H7 (cell line): ENCODE measurements at places on chromosomes 7 and 10. TPM values are rescaled to one million over a fixed set of nuclear protein-coding genes. Genes with fewer than 3 reads are reported as not detected.

DNA sequence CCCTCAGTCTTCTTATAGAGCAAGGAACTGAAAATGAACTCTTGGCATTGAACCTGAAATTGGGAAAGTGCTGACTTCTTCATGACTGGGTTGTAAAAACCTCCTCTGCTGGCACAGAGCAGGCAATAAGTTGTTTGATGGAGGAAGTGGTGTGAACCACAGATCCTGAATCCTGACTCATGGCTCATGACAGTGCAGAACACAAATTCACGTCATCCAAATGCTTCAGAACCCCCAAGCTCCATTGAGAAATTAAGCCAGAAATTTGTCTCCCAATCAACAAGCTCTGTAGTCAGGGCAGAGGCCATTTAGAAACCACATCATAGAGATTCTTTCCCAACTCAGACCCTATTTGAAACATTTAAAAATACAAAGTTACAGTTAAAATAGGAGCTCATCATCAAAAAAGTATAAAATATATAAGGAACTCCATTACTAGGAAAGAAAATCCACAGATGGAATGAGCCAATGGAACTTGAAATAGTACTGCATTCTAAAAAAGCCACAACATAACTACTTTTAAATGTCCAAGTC, 10.3 kb upstream of the STK17A start:
- no peak for DNase-seq

DNA sequence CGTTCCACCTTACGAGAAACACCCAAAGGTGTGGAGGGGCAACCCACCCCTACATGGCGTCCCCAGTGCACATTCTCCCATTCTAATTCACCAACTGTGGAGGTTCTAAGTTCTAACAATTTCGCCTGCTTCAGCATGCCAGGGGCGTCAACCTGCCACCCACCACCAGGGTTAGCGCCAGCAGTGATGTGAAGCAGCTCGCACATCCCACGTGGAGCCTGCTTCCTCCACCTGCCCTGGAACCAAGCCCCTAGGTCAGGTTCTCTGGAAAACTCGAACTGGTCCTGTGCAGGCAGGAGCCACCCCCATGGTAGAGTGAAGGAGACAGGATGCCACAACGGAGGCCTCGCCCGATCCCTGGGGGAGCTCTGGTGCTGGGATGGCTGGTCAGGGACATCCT, 33.3 kb upstream of the FXYD4 start:
- DNase-seq = peak; percentile 78

- DNase-seq = no peak
Observed at GRCh38 chr7:106992511-106992910, 52.0 kb upstream of the PRKAR2B start.

The CYP3A7 gene
- not detected in 2 replicates for total RNA-seq

The CLCN1 gene
- total RNA-seq = 0.11 and 0.21 TPM in 2 replicates

The OPN4 gene
- not detected in 2 replicates for total RNA-seq

The SORBS1 gene
- 10.2 and 12.7 TPM in 2 replicates for total RNA-seq

The GRM3 gene
- total RNA-seq = 0.10 and 0.30 TPM in 2 replicates
